Activated T-helper 1 cell treated with anti-CD3 and anti-CD28 coated beads, Interleukin-2, amount 50 U/mL, for 16 hours (primary cell): ENCODE measurements at places on chromosomes 7 and 10.

GRCh38 chr7:99010281-99010680, 131.9 kb downstream of the TRRAP start:
- no peak for DNase-seq

- DNase-seq, result no peak
Measured at GRCh38 chr10:50580262-50580891, 43.4 kb downstream of the SGMS1 start.

DNA sequence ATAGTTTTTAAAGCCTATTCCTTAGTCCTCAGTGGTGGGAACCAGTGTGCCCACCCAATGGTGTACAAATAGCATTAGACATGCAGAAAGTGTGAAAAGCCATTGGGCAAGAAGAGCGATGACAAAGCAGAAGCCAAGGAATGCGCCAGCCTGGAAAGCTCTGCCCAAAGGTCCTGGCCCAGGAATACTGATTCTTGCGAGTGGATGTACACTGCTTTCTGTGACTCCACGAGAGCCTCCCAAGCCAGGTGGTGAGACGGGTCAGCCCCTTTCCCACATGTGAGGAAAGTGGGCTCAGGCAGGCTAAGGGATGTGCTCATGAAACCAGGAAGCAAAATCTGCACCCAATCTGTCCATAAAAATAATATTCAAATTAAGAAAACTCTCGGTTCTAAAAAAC, 106.6 kb downstream of the ADCY1 start:
- no peak for DNase-seq

DNA sequence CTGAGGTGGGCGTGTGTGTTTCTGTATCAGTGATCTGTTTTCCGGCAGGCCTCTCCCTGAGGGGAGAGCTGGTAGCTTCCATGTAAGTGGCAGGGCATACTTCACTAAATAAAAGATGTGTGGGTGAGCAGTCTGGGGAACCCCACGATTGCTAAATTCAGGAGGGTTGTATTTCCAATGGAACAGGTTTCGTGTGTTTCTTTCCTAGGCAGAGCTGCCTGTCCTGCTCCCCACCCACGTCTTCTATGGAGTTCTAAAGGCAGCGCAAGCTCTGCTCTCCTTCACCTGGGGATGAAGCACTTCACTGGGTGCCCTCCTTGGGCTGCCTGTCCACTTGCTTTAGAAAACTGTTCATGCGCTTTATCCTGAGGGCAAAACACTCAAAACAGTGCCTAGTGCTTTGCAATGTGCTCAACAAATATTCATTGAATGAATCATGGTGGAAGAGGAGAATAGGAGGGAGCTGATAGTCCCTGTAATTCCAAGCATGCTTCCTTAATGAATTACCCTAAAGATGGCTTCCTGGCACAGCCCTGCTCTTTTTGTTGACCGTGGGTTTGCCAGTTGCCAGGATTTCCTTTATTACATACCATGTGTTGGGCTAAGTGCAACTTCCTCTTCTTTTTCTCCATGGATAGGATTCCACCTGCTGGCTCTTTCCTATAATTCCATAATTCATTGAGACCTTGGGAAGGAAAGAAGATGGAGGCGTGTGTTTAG, 50.6 kb upstream of the SRPK2 start:
- no peak for DNase-seq

DNA sequence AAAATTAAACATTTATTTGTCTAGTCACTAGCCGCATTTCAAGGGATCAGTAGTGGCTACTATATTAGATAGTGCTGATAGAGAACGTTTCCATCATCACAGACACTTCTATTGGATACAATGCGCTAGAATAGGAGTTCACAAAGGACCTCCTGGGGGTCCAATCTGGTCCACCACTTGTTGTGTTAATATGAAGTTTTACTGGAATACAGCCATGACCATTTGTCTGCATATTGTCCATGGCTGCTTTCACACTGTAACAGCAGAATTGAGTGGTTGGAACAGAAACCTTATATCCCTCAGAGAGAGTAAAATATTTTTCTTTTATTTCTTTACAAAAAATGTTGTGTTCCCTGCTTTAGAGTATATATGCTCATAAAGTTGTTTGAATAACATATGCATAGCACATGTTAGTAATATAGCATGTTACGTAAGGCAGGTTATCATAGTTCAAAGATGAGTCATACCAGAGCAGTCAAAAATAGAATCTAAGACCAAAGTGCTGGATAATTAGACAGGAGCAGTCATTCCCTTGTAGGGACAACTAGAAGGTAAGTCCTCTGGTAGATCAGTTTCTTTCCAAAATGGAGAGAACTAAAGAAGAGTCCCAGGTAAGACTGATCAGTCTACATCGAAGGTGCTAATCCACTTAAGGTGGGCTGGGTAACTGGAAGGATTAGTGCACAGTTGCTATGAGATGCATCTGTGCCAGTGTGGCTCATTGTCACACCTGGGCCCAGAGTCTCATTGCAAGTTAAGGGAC, 14.9 kb downstream of the BZW2 start:
- no peak for DNase-seq

GRCh38 chr10:126409821-126410220, 21.5 kb upstream of the ADAM12 start:
- DNase-seq, result no peak

GRCh38 chr10:128928231-128928836, 538.7 kb upstream of the MGMT start:
- no peak for DNase-seq

DNA sequence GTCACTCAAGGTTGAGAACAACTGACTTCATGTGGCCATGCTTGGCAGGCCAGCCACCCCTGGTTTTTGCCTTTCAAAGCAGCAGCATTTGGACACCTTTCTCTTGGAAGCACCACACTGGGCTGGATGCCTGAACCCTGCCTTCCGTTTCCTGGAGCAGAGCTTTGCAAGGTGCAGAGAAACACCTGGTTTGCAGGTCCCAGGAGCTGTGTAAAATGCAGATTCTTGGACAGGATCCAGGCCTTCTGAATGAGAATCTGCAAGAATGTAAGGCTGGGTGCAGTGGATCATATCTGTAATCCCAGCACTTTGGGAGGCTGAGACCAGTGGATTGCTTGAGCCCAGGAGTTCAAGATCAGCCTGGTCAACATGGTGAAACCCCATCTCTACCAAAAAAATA, 18.0 kb upstream of the DUSP5 start:
- no peak for DNase-seq

DNA sequence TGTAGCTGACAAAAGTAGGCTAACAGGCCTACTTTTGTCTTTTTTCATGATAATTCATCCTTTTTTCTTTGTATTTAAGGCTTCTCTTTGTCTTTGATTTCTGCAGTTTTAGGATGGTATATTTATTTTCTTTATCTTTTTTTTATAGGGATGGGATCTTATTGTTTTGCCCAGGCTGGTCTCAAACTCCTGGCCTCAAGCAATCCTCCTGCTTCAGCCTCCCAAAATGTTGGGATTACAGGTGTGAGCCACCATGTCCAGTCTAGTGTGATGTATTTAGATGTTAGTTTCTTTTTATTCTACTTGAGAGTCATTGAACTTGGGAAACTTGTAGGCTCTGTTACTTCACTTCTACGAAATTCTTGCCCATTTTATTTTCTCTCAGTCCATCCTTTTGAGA, 35.4 kb downstream of the TRIM24 start:
- DNase-seq, result no peak

- no peak for DNase-seq
Measured at GRCh38 chr10:88028654-88029053, 165.2 kb downstream of the PTEN start.

- DNase-seq, result no peak
Measured at GRCh38 chr10:3745521-3745920, 39.5 kb downstream of the KLF6 start.

DNA sequence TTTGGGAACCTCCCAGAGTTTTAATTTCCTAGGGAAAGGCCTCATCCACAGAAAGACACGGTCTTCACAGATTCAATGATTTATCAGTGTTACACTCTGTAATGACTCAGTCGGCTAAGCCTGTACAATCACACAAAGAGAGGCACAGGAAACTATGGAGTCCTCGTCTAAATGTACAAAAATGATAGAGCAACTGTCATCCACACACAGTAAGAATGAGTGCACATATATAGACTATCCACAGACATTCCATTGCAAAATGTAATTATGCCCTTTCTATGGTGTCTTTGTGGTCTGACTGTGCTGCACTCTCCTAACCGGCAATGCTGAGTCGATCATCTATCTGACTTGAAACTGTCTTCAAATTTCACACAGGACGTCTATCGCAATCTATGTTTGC, 3.5 kb upstream of the NAMPT start:
- no peak for DNase-seq

GRCh38 chr7:36360244-36360643, 29.4 kb upstream of the ANLN start:
- DNase-seq, result no peak

DNA sequence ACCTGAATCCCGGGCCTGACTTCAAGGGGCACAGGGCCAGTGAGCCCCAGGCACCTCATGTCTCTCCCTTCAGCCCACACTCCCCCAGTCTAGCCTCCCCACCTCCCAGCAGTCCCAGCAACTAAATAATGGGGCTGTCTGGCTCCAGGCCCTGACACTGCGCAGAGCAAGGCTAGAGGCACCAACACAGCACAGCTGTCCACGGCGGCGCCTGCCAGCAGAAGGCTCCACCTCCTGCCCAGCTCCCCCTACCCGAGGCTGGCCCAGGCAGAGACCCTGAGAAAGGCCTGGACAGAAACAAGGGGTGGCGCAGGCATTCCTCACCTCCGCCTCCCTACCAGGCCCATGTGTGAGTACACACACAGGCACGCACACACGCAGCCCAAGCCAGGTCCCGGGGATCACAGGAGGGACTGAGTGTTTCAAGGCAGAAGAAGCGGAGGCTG, 6.1 kb downstream of the KCNH2 start:
- DNase-seq, result no peak

DNA sequence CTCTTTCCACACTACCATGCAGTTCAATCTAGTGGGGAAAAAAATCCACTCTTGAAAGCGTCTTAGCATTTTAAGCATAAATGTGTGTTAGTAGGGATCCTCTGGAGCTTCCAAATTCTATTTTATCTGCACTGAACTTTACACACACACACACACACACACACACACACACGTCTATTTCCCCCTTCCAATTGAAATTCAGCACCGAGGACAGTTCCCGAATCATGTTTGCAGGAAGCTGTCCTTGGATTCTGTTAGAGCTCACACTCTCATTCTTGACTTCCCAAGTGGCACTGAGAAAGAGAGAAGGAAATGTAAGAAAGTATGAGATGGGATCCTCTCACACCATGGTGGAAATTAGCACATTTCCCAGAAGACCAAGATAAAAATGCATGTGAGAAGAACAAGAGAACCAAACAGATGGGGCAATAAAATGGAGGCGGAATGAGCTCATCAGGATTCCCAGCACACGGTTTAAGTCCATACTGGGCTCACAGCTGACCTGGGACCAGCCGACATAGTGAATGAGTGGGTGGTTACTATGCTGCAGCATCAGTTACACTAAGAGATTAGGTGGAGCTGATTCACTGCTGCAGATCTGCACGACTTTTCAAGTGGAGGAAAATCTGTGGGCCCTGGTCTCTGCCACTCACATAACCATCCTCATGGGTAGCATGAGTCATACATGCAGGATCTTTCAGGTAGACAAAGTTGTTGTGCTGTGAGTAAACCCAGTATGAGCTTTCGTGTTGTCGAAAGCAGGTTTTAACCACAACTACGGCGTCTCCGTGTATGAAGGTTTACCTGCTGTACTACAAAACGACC, 3.3 kb upstream of the NPTX2 start:
- no peak for DNase-seq

DNA sequence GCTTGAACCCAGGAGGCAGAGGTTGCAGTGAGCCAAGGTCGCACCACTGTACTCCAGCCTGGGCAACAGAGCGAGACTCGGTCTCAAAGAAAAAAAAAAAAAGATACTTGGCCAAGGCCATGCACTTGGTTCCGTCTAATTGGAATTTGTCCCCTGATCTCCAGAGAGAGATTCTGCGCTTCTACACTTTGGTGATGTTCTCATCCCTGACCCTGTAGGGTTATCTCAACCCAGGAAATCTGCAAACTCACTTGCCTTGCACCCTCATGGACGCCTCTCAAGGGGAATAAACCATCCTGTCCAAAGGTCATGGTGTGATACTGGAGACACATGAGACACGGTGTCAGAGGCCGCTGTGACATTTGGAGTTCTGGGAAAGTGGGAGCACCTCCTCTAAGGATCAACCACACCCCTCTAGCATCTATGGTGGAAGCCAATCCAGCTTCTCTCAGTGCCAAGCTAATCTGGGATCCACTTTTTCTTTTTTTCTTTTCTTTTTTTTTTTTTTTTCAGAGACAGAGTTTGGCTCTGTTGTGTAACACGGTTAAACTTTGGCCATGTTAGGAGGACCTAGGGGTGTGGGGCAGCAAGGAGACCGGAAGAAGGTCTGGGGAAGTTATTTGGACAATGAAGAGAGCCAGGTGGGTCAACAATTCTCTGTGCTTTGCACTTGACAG, 7.8 kb upstream of the POR start:
- DNase-seq, result no peak

DNA sequence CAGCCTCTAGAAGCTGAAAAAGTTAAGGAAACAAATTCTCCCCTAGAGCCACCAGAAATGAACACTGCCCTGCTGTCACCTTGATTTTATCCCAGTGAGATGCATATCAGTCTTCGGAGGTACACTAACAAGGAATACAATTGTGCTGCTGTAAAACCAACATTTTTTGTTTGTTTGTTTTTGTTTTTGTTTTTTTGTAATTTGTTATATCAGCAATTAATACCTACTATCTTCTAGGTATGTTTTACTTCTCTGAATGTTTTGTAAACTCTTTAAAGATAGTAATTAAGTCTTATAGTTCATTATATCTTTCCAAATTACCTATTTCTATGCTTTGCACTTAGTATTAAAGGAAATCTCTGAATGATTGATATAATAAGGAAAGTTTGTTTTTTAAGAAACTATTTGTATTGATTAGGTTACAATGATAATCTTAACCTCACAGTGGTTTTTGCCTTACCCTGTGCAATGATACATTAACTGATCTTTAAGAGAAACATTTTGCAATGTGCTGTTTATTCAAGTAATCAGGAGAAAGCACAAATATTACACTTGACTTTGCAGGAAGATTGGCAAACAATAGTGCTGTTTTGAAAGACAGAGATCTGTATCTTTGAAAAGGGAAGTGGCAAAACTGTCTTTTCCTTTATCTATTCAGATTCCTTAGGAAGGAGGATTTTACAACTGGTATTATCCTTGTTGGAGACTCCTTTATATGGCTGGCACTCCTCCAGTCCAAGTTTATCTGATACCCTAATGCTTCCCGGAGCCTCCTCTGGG, 11.3 kb upstream of the HGF start:
- DNase-seq, result no peak
